ENCODE measurements at places on chromosomes 4 and X. TPM values are rescaled to one million over a fixed set of nuclear protein-coding genes. Genes with fewer than 3 reads are reported as not detected.

- no peak for DNase-seq
These were observed 57.5 kb downstream of the MTM1 start for GRCh38 chrX:150625875-150626274.

- no peak for DNase-seq
These were observed 27.2 kb upstream of the GRPR start for GRCh38 chrX:16096141-16096540.

- no peak for DNase-seq
These were observed 22.3 kb downstream of the DLG3 start for GRCh38 chrX:70466968-70467367.

- no peak for DNase-seq
These were observed 78.5 kb upstream of the EFNB1 start for GRCh38 chrX:68750316-68750715.

- no peak for DNase-seq
These were observed 13.6 kb downstream of the FTHL17 start for GRCh38 chrX:31058284-31058683.

DNA sequence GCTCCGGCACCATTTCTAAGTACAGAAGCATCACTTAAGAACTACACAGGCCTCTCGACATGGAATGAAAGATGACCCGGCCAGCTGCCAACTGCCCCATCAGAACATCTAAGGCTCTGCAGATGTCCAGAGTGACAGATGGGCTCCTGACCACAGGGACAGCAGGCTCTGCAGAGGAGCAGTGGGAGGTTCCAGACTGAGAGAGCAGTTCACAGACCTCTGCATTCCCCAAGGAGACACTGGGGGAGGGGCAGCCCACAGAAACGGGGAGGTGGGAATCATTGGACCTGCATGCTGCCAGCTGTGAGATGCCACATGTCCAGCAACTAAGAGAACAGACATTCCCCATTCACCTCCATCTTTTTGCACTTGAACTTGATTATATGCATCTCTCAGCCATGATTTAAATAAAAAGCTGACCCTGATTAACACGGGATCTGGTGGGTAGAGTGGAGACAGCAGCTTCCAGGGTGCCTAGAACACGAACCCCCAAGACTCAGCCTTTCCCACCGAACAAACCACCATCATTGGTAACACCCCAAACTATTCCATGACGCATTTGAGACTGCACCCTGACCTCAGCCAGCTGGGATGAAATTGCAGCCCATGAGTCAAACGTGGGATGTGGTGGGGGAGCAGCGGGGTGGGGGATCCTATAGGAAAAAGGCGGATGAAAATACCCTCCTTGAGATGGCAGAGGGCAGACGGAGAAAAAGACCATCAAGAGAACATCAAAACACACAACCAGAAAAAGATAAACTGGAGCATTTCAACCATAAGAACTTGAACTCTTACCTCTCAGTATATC lies 47.2 kb downstream of the AFAP1 start:
- no peak for DNase-seq

- DNase-seq = no peak
These were observed 340.9 kb upstream of the CTSO start for GRCh38 chr4:156294577-156294976.

- no peak for DNase-seq
These were observed 1317.4 kb upstream of the TENM3 start for GRCh38 chr4:180925805-180926204.

DNA sequence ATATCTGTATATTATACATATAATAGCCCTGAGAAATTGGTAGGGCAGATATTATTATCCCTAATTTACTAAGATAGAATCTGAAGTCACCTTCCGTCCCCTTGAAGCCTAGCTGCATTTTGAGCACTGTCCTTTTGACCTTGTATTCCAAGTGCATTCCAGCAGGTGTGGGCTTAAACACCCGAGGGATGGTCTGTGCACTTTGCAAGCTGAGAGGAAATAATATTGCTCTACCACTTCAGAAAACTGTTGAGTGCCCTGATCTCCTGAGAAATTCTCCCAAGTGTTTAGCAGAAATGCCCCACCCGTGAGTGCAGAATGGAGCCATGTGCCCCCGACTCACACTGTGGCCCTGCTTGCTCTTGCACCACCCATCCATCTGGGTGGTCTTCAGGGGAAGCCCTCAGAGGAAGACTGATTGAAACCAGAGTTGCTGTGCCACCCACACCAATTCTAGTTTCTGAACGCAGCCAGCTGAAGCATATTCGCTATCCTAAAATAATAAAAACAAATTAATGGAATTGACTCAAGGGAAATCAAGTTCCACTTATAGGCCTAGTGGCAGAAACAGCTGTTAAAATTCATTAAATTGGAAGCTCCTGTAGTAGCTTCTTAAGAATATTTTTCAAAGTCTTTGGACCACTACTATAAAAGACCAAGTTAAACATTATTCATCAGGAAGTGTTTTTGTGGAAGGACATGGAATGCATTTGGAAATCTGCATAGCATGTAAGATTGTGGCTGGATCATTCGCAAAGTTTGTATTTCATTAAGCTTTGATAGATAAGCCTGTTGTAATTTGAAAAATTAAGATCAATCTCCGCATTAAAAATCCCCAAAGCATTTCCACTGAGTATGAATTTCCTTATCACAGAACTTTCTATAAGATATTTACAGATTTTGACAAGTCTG lies 41.3 kb upstream of the PRKG2 start:
- no peak for DNase-seq

DNA sequence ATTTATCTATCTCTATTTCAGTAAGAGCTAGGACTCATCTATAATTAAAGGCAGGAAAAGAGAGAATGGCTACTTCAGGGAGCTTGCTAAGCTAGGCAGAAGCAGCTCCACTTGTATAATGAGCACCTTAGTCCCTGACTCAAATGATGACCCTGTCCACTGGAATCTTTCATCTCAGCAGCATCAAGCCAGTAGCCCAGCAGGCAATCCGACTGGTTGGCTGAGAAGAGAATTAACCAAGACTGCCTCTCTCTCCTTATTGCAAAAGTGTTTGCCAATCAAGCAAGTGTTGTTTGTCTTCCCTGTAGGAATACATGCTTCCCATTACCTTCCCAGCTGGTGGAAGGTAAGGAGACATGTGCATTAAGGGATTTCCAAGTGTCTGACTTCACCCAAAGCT lies 3.9 kb upstream of the SPOCK3 start:
- DNase-seq = no peak

DNA sequence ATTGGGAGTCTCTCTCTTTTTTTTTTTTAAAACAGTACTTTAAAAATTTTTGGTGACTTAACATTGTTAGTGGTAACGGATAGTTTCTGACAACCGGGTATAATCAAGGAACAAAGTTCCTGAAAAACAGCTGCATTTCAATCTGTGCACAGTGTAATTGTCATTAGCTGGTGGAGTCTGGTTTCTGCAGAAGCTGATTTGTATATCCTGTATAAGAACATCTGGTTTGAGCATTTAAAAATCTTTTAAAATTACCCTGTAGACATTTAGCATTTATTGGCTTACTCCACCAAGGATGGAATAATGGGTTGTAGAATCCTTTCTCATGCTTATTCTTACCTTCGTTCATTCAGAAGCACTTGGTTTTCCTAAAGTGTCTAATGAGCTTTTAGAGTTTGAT lies 11.2 kb downstream of the JADE1 start:
- no peak for DNase-seq

The MAGEC1 gene
- not detected for polyA plus RNA-seq

The HAUS3 gene
- 43.9 TPM for polyA plus RNA-seq

The SYAP1 gene
- 14.5 TPM for polyA plus RNA-seq

The KANTR gene
- polyA plus RNA-seq = 1.6 TPM

The MMRN1 gene
- polyA plus RNA-seq = 0.66 TPM
